Foreskin melanocyte (primary cell): ENCODE measurements at places on chromosomes 16 and 17.

- DNase-seq = peak; percentile 82
These were observed 7.1 kb upstream of the SLC5A11 start for GRCh38 chr16:24838554-24839266.

DNA sequence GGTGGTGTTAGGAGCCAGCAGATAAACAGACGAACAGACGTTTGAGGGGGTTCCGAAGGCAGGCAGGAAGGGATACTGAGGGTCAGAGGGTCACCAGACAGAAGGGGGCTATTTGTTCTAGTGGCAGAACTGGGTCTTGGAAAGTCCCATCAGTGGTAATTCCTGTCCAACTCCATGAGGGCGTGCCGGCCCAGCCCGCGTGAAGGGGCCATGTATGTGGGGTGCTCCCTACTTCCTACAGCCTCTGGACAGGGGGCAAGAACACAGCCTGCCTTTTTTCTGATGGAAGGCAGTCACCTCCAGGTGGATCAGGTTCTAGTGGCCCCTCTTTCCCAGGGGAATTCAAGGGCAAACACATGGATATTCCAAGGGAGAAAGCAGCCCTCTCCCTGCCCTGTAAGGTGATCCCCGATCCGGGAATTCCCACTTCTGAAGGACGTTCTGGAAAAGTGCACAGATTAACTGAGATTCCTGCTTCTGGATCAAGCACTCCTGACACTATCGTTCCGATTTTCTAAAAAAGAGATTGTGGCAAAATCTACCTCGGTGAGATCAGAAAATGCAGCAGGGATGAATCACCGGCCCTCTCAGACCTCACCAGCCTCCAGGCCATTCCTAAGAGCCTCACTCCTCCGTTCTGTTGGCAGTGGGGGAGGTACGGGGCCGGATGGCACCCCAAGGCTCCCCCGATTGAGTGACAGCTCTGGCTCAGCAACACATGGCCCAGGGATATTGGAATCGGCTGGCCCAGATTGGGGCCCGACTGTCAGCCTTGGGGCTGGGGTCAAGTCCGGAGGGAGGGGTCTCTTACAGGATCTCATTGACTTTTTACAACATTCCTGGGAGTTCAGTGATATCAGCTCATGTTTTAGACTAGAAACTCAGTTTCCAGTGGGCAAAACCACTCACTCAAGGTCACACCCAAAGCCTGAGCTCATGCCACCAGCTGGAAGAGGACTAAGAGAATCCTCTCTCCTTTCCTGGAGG lies 12.4 kb downstream of the STX1B start:
- DNase-seq = peak; percentile 22

DNA sequence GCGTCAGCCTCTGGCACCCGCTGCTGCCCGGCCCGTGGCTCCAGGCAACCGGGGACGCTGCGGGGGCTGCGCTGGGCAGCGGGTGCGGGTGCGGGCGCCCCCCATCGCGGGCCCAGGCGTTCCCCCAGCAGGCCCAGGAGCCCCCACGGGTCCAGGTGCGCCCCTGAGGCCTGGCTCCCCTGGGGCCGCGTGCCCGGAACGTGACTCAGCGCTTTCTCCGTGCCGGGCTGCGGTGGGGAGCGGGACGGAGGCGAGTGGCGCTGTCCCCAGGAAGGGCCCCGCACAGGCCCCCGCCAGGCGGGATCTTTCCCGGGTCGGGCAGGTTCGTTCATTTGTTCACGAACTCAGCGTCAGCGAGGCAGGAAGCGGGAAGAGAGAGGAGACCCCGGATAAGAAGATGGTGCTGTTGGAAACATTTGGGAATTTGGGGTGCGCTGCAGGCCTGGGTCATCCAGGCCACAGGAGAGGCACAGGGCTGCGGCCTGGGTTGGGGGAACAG lies 18.4 kb upstream of the EXOC7 start:
- no peak for DNase-seq

- no peak for DNase-seq
These were observed 4.7 kb downstream of the CACNG5 start for GRCh38 chr17:66839616-66840015.

DNA sequence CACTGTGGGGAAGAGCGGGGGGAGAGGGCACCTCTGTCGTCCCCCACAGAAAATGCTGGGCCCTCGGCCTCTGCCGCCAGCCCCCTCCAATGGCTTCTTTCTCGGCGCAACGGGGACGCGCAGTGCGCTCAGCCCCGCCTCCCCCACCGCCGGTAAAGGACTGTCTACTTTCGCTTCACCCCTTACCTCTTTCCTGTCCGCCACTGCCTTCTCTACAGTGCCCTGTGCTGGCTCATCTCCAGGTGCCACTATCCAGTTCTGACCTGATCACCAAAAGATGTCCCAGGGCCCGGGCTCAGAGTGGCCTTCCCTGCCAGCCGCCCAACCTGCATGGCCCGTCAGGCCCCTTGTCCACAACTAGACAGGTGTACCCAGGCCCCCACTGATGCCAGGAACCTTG lies 7.3 kb downstream of the ENDOV start:
- DNase-seq = no peak

DNA sequence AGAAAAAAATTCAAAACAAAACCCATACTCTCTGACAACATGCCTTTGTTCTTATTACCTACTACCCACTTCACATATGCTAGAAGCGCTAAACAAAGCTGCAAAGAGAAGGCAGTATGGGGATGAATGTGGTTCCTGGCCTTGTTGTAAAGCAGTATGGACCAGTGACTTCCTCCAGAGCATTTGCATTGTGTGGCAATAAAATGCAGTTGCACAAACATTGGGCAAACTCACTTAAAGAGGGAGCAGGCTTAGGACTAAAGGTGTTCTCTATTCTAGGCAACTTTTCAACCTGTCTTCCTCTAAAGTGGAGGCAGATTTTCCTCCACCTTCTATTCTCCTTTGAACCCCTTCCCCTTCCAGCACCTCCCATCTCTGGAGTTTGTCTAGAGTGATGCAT lies 17.1 kb downstream of the TMIGD1 start:
- no peak for DNase-seq

- DNase-seq = no peak
These were observed 3.6 kb upstream of the ITGA3 start for GRCh38 chr17:50052241-50052796.

DNA sequence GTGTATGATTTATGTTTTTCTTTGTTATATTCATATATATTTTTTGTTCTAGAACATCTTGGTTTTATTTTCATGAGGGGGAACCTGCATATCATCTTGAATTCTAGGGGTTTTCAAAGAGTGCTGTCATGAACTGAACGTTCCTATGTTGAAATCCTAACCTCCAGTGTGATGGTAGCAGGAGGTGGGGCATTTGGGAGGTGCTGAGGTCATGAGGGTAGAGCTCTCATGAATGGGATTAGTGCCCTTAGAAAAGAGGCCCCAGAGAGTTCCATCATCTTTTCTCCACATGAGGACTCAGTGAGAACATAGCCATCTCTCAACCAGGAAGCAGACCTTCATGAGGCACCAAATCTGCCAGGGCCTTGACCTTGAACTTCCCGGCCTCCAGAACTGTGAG lies 34.6 kb upstream of the CCDC182 start:
- DNase-seq = no peak

- DNase-seq = no peak
These were observed 3.9 kb downstream of the ABCC3 start for GRCh38 chr17:50638606-50638965.

DNA sequence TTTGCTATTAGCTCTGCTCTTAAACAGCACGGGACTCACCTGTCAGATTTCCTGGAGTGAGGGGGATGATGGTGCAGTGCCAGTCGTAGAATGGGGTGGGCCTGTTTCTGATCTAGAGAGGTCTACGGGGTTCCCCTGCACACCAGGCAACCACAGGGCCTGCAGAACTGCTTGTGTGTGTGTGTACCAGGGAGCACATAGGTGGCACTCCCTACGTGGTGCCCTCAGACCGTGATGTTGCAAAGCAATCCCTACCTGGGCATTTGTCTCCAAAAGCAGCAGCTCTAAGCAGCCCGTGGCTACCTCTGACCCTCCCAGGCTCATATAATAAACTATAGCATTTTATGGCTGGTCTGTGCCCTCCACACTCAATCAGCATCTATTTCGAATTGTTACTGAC lies 38.5 kb downstream of the MPRIP start:
- DNase-seq = no peak

DNA sequence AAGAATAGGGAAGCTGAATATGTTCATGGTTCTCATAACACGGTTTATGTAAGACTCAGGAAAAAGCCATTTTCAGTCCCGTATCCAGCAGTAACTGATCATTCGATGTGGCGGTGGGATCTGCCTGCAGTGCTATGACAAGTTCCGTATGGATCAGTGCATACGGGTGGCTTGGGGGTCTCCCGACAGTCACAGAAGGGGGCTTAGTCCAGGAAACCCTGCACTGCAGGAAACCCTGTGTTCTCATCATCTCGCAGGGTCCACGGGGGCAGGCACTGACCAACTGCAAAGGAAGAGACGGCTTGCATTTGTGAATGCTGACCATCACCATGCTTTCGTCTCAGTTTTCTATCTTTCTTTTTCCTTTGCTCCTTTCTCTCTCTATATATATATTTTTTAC lies 7.7 kb downstream of the MTHFSD start:
- DNase-seq = no peak

DNA sequence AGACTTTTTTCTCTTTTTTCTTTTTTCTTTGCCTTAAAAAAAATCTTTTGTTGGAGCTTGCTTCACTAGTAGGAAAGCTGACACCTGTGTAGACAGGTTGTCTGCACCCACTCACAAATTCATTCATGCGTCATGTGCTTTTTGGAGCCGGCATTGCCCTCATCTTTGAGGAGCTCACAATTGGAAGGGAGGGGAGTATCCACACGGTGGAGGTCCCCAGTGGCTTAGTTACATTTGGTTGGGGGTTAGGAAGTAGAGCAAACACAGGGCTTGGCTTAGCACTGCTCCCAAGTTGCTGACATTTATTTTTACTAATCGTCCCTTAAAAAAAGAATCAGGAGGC lies 18.7 kb upstream of the MEIOB start:
- no peak for DNase-seq

DNA sequence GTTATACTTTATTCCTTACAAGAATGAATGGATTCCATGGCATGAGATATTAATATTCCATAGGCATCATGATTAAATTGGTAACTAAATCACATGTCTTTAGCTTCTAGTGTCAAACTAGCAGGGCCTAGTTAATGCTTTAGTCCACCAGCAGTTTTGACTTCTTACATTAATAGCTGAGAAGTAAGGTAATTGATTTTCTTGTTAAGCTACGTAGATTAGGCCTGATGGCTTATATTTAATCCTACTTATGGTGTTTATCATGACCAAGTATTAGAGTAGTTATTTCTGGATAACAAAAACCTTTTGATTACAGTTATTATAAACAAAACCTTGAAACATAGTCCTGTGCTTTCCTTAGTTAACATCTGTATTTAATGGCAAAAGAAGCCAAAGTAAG lies 184.5 kb downstream of the TANC2 start:
- no peak for DNase-seq

DNA sequence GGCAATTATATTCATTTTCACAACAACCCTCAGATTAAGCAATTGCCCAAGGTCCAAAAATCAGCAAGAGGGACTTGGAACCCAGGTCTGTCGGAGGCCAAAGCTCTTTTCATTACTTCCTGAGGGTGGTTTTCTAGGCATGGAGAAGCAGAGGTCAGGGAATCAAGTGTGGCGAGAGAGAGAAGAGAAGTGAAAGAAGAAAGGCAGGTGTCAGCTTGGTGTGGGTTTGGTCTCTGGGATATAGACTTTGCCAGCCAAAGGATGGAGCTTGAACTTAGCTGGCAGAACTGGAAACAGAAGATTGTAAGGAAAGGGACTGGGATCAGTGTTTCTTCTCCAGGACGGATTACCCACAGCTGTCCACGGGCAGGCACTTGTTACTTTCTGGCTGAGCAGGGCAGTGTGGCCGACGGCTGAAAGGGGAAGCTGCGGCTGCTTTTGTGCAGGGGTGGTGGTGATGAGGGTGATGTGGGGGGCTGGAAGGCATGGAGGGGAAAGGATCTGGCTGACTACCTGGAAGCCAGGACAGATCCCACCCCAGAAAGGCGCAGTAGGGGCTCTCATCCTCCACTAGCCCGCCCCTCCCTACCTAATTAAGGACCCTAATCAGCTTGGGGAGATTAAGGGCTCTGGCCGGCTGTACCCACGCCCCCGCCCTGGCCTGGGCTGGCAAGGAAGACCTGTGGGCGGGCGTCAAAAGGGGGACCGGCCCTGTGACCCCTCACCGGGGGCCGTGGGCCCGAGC lies at the start of gene GUCY2D:
TSS of gene GUCY2D (plus strand) at position 640 of the 745 bp plus-strand sequence. CDS start 433 bp downstream, outside the sequence.
- DNase-seq = no peak

GRCh38 chr16:48366165-48367093 lies 18.8 kb downstream of the SIAH1 start:
- DNase-seq = no peak

DNA sequence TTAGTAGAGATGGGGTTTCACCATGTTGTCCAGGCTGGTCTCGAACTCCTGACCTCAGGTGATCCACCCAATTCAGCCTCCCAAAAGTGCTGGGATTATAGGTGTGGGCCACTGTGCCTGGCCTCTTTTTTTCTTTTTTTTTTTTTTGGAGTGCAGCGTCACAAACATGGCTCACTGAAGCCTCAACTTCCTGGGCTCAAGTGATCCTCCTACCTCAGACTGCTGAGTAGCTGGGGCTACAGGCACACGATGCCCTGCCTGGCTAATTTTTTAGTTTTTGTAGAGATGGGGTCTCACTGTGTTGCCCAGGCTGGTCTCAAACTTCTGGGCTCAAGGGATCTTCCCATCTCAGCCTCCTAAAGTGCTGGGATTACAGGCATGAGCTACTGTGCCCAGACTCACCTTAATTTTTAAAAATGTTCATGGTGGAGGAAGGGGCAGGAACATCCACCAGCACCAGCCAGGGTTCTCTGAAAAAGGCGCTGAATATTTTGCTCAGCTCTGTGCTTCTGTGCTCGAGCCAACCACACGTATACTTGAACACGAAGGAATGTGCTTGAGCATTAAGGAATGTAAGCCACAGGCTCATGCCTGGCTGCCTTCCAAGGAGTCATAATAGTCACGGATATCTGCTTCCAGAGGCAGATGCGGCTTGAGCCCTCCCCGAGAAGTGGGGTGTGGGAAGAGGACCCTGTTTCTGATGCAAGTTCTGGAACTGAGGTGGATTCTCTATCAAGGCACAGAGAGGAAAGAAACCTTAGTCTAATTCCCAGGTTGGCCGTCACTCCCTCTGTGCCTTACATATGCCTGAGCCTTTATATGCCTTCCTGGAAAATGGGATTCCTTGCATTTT lies 65.5 kb upstream of the CREBBP start:
- peak; percentile 91 for DNase-seq

DNA sequence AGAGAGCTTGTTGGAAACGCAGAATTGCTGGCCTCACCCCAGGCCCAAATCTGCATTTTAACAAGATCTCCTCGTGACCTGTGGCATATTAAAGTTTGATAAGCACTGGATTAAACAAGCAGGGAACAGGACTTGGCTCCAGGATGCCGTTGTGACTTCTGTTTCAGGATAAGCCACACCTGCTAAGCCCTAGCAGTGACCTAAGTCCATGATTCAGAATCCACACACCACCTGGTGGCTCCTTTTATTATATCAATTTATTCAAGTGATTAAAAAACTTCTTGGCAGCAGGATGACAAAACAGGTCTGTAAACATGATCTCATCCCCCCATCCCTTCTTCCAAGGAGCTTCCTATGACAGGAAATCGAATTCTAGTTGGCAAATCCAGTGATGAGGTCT lies 9.1 kb downstream of the NAGPA start:
- DNase-seq = no peak
